ENCODE measurements at places on chromosomes 5 and 9.

DNA sequence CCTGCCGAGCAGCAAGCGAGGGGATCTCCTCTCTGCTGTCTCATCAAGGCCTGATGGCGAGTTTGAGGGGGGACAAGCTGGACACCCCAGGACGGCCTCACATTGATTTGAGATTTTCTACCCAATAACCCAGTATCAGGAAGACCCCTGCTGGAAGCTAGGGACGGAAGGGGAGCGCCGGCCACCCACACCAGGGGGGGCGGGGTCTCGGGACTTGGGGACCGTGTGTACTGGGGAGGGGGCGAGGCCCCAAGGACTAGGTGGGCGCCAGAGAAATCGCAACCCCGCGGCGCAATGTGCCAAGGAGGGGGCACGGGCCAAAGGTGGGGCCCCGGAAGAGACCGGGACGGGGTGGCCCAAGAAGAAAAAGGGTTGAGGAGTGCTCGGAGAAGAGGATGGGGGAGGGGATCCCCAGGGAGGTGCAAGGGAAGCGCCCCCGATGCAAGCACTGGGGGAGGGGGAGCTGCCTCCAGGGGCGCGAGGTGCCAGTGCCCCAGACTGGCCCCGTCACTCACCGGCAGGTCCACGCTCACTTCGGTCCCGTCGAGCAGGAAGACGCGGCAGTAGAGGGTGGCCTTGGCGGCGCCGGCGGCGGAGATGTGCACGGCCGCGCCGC is 1.1 kb downstream of the EPB41L4B start:
- DNase-seq: no peak

GRCh38 chr5:177249761-177250537 is 53.6 kb downstream of the RAB24 start:
- no peak for DNase-seq

DNA sequence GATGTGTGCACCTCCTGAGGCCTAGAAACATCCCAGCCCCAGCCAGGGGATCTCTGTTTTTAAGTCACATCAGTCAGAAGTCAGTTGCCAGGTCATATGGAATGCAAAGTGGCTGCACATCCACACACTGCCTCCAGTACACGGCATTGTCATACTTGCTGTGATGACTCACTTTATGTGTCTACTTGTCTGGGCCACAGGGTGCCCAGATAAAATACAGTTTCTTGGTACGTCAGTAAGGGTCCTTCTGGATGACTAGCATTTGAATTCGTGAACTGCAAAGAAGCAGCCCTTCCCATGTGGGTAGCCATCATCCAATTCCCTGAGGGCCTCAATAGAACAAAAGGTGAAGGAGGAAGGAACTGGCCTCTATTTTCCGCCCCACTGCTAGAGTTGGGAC is 27.7 kb downstream of the AUH start:
- no peak for DNase-seq

- no peak for DNase-seq
These were observed 29.2 kb upstream of the ECM2 start for GRCh38 chr9:92564982-92565381.

DNA sequence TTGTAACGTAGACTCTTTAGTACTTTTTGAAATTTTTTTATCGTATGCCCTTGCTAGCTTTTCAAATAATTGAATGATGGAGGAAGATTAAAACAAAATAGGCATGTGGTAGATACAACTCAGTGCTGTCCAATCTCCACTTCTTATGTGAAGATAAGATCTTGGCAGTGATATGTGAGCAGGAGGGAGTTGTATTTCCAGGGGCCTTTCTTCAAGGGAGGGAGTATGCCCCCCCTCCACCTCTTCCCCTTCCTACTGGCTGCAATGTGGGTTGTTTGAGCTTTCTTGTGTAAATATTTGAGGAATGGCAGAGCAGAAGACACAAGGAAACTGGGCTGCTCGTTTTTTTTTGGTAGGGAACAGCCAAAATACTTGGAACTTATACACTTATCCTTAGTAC is 374.9 kb downstream of the PSAT1 start:
- no peak for DNase-seq

DNA sequence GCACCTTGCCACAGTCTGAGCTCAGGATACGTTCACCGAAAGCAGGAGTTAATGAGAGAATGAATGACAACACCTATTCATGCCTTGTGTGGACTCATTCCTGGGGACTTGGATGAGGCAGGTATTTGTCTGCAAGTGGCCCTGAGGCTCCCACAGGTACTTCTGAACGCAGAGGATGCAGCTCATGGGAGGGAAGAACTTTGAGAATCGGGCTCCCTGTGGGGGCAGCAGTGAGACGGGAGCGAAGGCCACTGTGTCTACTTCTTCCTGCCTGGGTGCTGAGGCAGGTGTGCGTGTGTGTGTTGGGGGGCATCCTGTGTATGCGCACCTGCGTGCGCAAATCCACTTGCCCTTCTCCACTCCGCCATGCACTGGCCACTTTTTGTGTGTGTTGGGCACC is 42.2 kb downstream of the PTPN3 start:
- DNase-seq: no peak

GRCh38 chr5:56143373-56143714 is 89.8 kb downstream of the ANKRD55 start:
- DNase-seq: no peak

GRCh38 chr9:16652582-16652981 is 217.9 kb downstream of the BNC2 start:
- no peak for DNase-seq

GRCh38 chr9:126853667-126854066 is 6.8 kb upstream of the ZBTB34 start:
- no peak for DNase-seq

DNA sequence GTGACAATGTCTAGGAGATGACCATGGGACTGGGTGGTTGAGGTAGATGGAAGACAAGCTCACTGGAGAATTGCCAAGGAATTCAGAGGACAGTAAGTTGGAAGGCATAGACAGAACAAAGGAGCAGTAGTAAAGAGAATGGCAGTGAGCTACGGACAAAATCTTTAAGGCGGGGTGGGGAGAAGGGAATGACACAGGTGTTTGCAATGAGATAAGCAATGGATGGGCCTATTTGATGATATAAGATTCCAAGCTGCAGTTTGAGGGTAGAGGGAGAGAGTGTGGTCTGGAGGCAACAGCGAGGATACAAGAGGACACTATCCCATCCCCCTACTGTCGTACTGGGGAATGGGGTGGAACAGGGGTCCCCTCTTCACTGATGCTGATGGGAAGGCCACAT is 14.4 kb downstream of the PTTG1 start:
- DNase-seq: no peak

GRCh38 chr5:72379936-72380335 is 59.8 kb downstream of the PTCD2 start:
- no peak for DNase-seq

DNA sequence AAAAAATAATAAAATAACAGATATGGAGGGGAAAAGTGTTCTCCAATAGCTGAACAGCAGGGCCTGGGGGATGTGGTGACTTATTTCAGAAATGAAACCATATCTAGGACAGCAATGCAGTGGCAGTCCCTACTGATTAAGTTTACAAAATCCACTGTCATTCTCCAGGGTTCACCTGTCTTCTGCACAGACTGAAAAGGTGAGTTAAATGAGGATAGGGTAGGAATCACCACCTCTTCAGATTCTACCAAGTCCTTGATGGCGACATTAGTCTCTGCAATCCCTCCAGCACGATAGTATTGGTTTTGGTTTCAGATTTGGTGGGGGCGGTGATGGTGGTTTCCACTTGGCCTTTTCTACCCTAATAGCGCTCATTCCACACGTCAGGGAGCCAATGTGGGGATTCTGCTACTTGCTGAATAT is 32.3 kb upstream of the NPM1 start:
- no peak for DNase-seq

- DNase-seq: peak; percentile 76
These were observed 3.5 kb upstream of the WDR38 start for GRCh38 chr9:124849801-124850200.

DNA sequence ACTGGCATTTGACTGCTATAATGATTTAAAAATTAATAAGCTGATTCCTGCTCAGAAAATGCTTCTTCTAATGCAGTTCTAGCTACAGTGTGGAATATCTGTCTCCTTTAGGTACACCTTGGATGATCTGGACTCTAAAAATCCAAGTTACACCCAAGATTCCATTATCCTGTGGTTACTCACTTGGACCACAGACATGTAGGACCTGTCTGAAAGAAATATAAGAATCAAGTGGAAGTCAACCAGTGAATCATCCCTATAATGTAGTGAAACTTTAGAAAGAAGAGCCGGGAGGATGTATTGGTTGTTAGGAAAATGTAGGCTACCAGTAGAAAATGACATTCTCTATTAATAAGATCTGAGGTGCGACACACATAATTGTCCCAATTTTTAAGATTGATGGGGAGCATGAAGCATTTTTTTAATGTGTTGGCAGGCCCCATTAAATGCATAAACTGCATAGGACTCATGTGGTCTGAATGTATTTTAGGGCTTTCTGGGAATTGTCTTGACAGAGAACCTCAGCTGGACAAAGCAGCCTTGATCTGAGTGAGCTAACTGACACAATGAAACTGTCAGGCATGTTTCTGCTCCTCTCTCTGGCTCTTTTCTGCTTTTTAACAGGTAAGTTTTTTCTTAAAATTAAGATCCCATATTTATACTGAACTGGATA is at the start of gene SPINK6:
Gene SPINK6, plus strand, starts transcription at position 512 of the 673 bp plus-strand sequence. Its CDS starts 55 bp downstream, at position 567.
- no peak for DNase-seq

DNA sequence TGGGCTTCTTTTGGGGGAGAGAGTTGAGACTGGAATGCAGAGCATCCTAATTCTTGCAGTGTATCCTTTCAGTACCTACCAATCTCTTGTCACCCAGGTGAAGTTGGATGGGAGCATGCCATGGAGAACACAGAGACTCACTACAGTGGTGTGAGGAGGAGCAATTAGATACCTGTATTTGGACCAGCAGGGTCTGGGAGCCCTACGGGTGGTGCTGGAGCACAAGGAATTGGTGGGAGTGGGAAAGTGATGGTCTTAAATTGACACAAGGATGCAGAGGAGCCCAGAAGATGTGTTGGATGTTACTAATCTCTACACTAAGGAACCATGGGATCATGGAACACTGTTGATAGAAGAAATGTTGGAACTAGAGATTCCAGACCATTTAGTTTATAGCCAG is 212.7 kb downstream of the CHSY3 start:
- no peak for DNase-seq

GRCh38 chr9:113345190-113345589 is 4.2 kb upstream of the BSPRY start:
- DNase-seq: no peak

- DNase-seq: no peak
These were observed 27.6 kb downstream of the ALDH1A1 start for GRCh38 chr9:72925126-72925789.

DNA sequence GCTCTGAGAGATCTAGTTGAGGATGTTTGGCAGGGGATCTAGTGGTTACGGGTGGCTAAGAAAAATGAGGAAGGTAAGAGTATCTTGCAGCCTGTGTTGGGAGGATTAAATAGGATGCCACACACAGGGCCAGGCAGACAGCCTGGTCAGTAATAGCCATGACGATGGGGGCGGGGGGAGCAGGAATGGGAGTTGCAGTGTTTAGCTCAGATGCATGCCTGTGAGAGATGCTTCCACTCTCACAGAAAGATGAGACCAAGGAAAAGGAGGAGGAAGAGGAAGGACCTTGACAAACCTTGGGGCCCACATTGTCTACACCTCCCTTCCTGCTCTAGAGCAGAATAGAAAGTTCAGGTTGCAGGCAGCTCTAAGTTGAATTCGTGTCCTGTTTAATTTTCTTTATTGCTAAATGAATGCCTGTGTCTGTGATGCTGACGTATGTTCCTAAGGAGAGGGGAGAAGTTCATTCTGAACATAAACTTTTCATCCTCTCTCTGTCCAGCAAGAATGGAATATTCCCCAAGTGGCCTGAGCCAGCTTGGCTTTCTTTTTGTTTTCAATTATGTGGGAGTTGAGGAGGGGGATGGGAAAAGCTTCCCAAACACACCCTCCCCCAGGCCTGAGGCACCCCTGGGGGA is 28.7 kb downstream of the TGFBI start:
- no peak for DNase-seq

DNA sequence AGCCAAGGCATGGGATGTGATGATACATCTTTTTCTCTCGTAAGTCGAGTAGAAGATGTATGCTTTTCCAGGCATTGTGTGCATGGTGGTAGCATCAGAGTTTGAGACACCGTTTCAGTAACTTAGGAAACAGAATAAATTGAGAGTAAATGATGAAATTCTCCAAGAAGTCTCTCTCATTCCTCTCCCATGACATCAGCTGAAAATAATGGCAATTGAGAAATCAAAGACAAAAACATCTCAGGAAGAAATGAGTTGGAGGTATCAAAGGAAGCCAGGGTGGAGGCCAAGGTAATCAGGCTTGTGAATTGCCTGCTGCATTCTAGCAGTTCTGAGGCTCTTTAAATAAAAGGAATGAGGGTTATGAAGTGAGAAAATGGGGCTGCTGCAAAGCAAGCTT is 53.9 kb downstream of the SGCD start:
- no peak for DNase-seq

- no peak for DNase-seq
These were observed 12.2 kb downstream of the BHMT2 start for GRCh38 chr5:79081779-79082178.

DNA sequence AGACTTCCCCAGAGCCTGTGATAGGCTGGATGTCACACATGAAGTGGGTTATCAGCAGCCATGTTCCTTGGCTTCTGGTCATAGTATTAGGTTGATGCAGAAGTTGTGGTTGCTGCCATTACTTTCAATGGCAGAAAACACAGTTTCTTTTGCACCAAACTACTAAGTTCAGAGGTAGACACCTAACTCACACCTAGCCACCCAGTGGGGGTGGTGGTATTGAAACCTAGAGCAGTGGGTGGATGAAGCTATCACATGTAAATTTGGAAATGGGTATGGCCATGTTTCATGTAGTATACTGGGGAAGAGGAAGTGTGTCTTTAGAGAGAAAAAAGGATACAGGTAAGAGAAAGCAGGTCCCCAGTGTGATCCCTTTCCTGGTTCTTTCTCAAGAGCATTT is 347.9 kb upstream of the SEMA6A start:
- DNase-seq: no peak

GRCh38 chr5:37989884-37990283 is 150.0 kb upstream of the GDNF start:
- no peak for DNase-seq

- DNase-seq: no peak
These were observed 6.5 kb downstream of the UBQLN1 start for GRCh38 chr9:83701286-83701685.

DNA sequence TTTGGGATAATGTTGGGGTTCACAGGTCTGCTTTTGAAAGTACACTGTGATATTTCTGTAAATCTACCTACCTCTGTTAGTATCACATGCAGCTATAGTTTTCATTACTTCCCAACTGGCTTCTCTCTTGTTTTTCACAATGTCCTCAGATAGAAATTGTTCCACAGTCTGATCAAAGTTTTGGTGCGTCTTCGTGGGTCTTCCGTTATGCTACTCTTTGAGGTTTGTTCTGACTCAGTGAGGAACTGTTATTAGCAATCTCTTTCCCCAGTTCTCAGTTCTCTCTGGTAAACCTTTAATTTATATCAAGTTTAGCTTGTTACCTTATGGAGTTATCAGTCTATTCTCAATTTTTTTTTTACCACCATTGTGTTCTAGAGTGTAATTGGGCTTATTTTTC is 2061.2 kb upstream of the CDH9 start:
- no peak for DNase-seq

DNA sequence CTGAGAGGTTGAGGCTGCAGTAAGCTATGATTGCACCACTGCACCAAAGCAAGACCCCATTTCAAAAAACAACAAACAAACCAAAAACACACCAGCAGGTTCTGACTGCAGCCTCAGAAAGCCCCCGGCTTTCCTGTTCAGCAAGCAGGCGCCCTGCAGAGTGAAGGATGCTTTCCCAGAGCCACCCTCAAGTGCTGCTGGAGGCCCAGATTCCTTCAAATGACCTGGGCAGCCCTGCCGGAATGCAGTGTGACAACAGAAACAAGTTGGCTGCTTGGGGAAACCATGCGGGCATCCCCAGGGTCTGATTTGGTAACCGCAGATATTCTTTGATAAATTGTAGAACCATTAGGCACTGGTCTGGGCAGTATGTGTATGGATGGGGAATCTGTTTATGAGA is 35.7 kb upstream of the GNE start:
- DNase-seq: no peak

Data from brain pericyte (primary cell).